ENCODE measurements at places on chromosomes 6 and 20. TPM values are rescaled to one million over a fixed set of nuclear protein-coding genes. Genes with fewer than 3 reads are reported as not detected.

SLC17A9 gene
- not detected for total RNA-seq

DNA sequence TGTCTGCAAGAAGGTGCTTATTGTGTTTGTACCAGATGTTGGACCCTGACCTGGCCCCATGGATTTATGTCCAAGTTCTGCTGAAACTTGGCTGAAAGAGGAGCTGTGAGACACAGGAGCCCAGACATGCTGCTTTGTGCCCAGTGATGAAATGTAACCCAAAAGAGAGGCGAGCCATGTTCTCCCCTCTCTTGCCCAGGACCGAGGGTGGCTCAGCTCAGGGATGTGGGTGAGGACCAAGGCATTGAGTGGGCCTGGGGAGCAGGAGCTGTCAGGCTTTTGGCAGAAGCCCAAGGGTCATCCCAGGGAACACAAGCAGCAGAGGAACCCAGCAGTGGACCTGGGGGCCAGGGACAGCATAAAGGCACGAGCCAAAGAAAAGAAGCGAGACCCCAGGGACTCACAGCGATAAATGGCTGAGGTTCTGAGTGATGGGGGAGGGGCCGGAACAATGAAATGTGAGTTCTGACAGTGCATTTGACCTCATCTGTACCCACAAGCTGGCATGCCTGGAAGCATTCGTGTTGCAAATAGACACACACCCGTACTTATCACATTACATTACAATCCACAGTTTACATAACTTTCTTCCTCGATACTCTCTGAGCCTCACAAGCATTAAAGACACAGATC lies 363.4 kb upstream of the JARID2 start:
- peaks cover 34% of the 10 kb centered on the region for H3K4me1 ChIP-seq
- no peaks in the 10 kb centered on the region for H3K27me3 ChIP-seq
- peak; percentile 9 for DNase-seq
- H3K36me3 ChIP-seq: no peaks in the 10 kb centered on the region
- H3K27ac ChIP-seq: no peak overlapping the region

- H3K4me3 ChIP-seq: no peak overlapping the region
- H3K4me1 ChIP-seq: peaks cover 5% of the 10 kb centered on the region
- H3K36me3 ChIP-seq: no peaks in the 10 kb centered on the region
- DNase-seq: peak; percentile 17
These were observed 3.1 kb downstream of the MYL9 start for GRCh38 chr20:36544134-36545018.

FLRT3 gene
- total RNA-seq: 2.6 TPM

Data from PC-3 (cell line).